Esophagus squamous epithelium (tissue), 5 donors: ENCODE measurements at places on chromosomes 1 and 21. TPM values are rescaled to one million over a fixed set of nuclear protein-coding genes. Genes with fewer than 3 reads are reported as not detected.
A peak's percentile ranks its signal among the peaks of the same experiment; 100 is the strongest.

The ANKRD45 gene
- not detected for total RNA-seq

The CNST gene
- total RNA-seq = 9.4 TPM

The PDZK1IP1 gene
- 334 TPM for total RNA-seq

The TP73 gene
- 4.9 TPM for total RNA-seq

The SLFNL1 gene
- total RNA-seq = not detected

GRCh38 chr1:77514921-77515776 lies 167.3 kb downstream of the ZZZ3 start:
- H3K4me1 ChIP-seq = peaks cover 12% of the 10 kb centered on the region
- H3K27me3 ChIP-seq = no peaks in the 10 kb centered on the region
- no peak overlapping the region for H3K4me3 ChIP-seq
- no peaks in the 10 kb centered on the region for H3K36me3 ChIP-seq
- no peak overlapping the region for H3K27ac ChIP-seq

GRCh38 chr1:82245345-82246014 lies 444.7 kb downstream of the ADGRL2 start:
- no peaks in the 10 kb centered on the region for H3K4me1 ChIP-seq
- no peak overlapping the region for H3K27ac ChIP-seq
- no peak overlapping the region for H3K4me3 ChIP-seq
- no peaks in the 10 kb centered on the region for H3K27me3 ChIP-seq
- H3K36me3 ChIP-seq = no peaks in the 10 kb centered on the region
- DNase-seq = no peak

GRCh38 chr1:206700445-206701036 lies 15.8 kb downstream of the MAPKAPK2 start:
- H3K4me1 ChIP-seq = peaks cover 66% of the 10 kb centered on the region
- H3K27me3 ChIP-seq = no peaks in the 10 kb centered on the region
- H3K4me3 ChIP-seq = no peak overlapping the region
- no peak overlapping the region for H3K27ac ChIP-seq
- no peaks in the 10 kb centered on the region for H3K36me3 ChIP-seq
- DNase-seq = no peak

- H3K4me1 ChIP-seq = no peaks in the 10 kb centered on the region
- H3K4me3 ChIP-seq = no peak overlapping the region
- DNase-seq = no peak
- H3K27me3 ChIP-seq = no peaks in the 10 kb centered on the region
- no peaks in the 10 kb centered on the region for H3K36me3 ChIP-seq
- no peak overlapping the region for H3K27ac ChIP-seq
Measured at GRCh38 chr1:18854331-18855025, 5.0 kb downstream of the TAS1R2 start.

DNA sequence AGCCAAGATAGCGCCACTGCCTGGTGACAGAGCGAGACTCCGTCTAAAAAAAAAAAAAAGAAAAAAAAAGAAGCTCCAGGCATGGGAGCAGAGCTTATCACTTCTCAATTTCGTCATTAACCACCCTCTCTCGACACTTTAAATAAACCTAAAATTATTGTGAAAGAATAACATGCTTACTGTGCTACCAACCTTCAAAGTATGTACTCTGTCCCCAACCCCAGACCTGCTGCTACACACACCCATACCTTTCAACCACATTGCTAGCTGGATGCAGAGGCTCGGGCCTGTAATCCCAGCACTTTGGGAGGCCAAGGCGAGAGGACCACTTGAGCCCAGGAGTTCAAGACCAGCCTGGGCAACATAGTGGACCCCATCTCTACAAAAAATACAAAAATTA lies 38.7 kb downstream of the GNPAT start:
- peaks cover 24% of the 10 kb centered on the region for H3K4me1 ChIP-seq
- H3K36me3 ChIP-seq = no peaks in the 10 kb centered on the region
- peak overlapping the region; percentile 34 for H3K27ac ChIP-seq
- no peaks in the 10 kb centered on the region for H3K27me3 ChIP-seq

GRCh38 chr1:171500803-171501202 lies 15.5 kb downstream of the PRRC2C start:
- no peaks in the 10 kb centered on the region for H3K4me1 ChIP-seq
- no peaks in the 10 kb centered on the region for H3K27me3 ChIP-seq
- H3K4me3 ChIP-seq = no peak overlapping the region
- no peak for DNase-seq
- H3K36me3 ChIP-seq = no peaks in the 10 kb centered on the region

DNA sequence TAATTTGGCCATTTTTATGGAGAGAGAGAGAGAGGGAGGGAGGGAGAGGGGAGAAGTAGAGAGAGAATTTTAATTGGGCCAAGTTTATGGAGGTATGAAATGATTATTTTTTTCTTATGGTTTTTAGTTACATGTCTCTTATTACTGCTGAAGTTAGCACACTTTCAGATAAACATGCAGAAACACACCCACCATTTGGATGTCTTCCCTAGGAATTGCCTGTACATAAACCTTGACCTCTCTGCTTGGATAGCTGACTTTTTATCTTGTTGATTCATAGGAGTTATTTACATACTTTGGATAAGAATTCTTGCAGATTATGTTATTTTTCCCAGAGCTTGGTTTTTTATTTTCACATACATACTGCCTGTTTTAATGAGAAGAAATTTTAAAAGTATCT lies 310.2 kb upstream of the ADAMTS5 start:
- no peaks in the 10 kb centered on the region for H3K27me3 ChIP-seq
- DNase-seq = no peak
- no peak overlapping the region for H3K27ac ChIP-seq
- H3K4me1 ChIP-seq = no peaks in the 10 kb centered on the region
- no peak overlapping the region for H3K4me3 ChIP-seq

DNA sequence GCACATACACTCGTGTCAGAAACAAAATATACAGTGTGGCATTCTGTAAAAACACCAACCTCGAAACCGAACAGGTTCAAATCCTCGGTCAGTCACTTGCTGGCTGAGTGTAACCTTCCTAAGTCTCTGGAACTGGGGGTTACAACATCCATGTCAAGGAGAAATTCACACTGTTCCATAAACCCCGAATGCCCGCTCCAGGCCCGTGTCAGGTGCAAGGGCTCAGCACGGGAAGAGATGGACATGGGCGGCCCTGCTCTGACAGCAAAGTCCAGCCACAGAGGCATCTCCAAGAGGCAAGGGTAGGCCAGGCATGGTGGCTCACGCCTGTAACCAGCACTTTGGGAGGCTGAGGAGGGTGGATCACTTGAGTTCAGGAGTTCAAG lies 79.5 kb downstream of the SLC66A1 start:
- H3K27ac ChIP-seq = peak overlapping the region; percentile 85
- H3K27me3 ChIP-seq = no peaks in the 10 kb centered on the region
- DNase-seq = no peak
- peaks cover 100% of the 10 kb centered on the region for H3K4me1 ChIP-seq
- H3K36me3 ChIP-seq = peaks cover 29% of the 10 kb centered on the region
